Left lung (tissue), 14 donors: ENCODE measurements at places on chromosomes 11 and 22. TPM values are rescaled to one million over a fixed set of nuclear protein-coding genes. Genes with fewer than 3 reads are reported as not detected.

GRCh38 chr11:17257196-17257595, 19.3 kb upstream of the NUCB2 start:
- DNase-seq, result no peak

- DNase-seq, result peak; percentile 86
These were observed at the start of gene ARHGAP42 for GRCh38 chr11:100687054-100687629. Gene ARHGAP42, plus strand, starts transcription at chr11:100687288. Its CDS starts 391 bp downstream, at chr11:100687679.

DNA sequence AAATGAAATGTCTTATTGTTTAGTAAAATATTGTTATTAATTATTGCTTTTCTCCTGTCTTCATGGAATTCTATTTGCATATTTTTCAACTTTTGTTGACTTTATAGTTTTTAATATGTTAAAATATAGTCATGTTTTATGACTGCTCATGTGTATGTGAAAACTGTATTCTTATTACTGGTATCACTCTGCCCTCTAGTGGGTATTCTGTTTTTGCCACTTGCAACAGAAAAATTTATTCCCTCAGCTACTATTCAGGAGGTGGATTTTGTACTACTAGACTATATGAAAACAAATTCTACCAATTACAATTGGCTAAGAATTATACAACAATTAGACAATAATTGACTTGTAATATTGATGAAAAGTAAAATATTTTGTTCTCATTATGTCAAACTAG, 45.0 kb downstream of the OR4C6 start:
- DNase-seq, result no peak

GRCh38 chr22:27626675-27627443, 174.7 kb downstream of the MN1 start:
- DNase-seq, result no peak

Gene SCN3B
- 5.5 TPM for polyA plus RNA-seq

DNA sequence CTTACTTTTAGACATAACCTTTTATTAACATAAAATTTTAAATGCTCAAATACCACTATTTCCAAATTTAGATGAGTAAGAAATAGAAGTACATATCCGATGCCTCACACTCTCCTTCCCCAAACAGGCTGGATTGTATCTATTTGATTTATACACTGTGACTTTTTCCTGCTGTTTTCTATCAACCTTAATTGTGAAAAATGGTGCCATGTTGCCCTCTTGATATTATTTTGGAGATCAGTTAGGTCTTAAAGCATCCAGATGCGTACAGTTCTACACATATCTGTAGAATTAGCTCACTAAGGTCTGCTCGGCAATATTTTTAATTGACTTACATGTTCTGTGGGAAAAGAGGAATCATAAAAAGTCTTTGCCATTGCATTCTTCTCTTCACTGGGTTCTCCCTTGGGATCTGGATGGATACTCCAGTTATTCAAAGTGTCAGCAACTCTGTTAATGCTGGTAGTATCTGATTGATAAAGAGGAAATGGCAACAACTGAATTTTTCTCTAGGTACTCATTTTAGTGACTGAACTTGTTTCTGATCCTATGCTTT, 27.2 kb downstream of the EIF3M start:
- DNase-seq, result no peak

Gene C22orf42
- polyA plus RNA-seq, result not detected
